ENCODE measurements at places on chromosomes 16 and 17.

- H3K27ac ChIP-seq, result peak overlapping the region; percentile 69
- no peaks in the 10 kb centered on the region for H3K36me3 ChIP-seq
- DNase-seq, result no peak
- H3K4me3 ChIP-seq, result no peak overlapping the region
These were observed 78.8 kb upstream of the GRIN2A start for GRCh38 chr16:10261077-10261476.

DNA sequence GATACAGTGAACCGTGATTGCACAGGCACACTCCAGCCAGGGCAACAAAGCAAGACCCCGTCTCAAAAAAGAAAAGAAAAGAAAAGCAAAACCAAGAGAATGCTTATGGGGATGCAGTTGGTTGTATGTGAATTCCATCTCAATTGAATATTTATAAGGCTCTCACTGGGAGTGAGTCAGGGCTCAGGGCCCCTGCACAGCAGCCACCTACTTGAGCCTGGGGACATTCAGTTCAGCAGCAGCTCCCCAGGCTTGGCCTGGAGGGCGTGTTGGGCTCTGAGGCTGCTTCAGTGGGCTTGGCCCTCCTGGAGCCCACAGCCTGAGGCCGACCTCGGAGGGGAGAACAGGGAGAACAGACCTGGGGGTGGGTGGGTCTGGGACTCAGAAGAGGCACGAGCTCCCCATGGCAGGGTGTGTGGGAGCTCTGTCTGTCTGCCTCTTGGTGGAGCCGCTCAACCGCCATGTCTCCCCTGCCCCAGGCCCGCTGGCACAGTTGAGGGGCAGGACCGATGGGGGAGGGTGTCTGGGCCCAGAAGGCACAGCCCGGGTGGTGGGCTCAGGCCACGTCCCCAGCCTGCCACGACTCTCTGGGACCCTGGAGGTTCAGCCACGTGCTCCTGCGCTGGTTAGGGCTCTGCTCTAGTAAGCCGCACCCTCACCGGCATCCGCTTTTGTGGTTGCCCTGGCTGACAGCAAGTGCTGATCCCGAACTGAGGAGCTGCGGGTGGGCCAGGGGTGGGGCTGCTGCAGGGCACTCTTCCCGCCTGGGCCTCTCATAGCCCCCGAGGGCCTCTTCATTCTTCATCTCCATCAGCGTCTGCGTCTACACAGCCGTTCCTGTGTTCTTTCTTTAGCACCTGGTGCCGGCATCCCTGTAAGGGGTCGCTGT is 24.8 kb downstream of the ZFPM1 start:
- no peak for DNase-seq
- no peaks in the 10 kb centered on the region for H3K27me3 ChIP-seq
- H3K36me3 ChIP-seq, result no peaks in the 10 kb centered on the region
- H3K4me3 ChIP-seq, result no peak overlapping the region
- H3K27ac ChIP-seq, result peak overlapping the region; percentile 71
- H3K4me1 ChIP-seq, result peaks cover 29% of the 10 kb centered on the region

DNA sequence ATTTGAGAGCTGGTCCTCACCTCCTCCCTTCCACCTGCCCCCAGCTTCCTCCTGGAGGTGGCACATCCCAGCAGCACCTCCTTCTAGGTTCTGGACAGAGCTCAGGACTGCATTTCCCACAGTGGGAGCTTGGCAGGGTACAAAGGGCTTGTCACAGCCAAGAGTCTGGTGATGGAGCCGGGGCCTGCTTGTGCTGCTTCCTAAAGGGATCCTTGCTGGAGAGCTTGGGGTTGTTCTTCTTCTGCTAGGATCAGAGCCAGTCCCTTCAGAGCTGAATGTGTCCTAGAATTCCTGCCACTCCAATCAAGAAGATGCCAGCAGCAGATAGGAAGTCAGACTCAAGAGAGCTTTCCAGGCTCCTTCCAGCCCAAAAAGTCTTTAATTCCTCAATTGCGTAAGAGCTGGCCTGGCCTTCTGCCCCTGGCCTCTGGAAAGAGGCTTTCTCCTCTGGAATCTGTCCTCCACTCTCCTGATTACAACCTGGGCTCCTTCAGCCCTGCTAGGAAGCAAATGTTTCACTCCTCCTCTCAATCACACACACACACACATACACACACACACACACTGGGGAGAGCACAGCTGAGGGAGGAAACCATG is 4.4 kb downstream of the CD300E start:
- H3K36me3 ChIP-seq, result no peaks in the 10 kb centered on the region
- no peak for DNase-seq
- H3K27me3 ChIP-seq, result peaks cover 76% of the 10 kb centered on the region
- no peaks in the 10 kb centered on the region for H3K4me1 ChIP-seq

DNA sequence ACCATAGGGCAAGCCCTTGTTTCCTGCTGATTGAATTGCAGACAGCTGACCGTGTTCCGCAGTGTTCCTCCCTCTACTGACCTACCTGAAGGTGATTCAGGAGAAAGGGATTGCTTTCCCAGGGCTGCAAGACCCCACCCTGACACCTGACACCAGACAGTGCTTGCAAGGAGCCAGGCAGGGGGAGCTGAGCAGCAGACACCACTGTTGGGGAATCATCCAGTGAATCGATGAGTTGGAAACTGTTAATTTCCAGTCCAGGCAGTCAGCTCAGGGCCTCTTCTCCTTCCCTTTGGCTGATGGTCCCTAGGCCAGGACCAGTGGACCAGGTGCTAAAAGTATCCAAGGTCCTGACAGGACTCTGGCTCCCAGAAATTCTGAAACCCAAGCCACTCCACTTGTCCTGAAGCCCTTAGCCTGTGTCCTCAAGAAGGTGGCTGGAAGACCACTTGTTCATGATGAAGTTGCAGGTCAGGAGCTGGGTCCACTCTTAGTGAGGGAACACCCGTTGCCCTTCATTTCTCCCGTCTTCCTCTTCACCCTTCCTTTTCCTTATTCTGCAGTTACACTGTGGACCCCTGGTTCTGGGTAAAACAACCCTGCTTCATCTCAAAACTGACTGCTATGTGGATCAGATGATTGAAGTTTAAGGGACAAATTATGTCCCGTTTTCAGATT is 9.5 kb upstream of the UNK start:
- peak overlapping the region; percentile 83 for H3K27ac ChIP-seq
- peaks cover 1% of the 10 kb centered on the region for H3K27me3 ChIP-seq
- peaks cover 30% of the 10 kb centered on the region for H3K4me1 ChIP-seq
- H3K4me3 ChIP-seq, result peak overlapping the region; percentile 8

GRCh38 chr16:53664724-53665345 is 38.8 kb downstream of the RPGRIP1L start:
- no peaks in the 10 kb centered on the region for H3K36me3 ChIP-seq
- H3K4me1 ChIP-seq, result peaks cover 28% of the 10 kb centered on the region
- DNase-seq, result no peak
- H3K27me3 ChIP-seq, result no peaks in the 10 kb centered on the region
- no peak overlapping the region for H3K4me3 ChIP-seq

DNA sequence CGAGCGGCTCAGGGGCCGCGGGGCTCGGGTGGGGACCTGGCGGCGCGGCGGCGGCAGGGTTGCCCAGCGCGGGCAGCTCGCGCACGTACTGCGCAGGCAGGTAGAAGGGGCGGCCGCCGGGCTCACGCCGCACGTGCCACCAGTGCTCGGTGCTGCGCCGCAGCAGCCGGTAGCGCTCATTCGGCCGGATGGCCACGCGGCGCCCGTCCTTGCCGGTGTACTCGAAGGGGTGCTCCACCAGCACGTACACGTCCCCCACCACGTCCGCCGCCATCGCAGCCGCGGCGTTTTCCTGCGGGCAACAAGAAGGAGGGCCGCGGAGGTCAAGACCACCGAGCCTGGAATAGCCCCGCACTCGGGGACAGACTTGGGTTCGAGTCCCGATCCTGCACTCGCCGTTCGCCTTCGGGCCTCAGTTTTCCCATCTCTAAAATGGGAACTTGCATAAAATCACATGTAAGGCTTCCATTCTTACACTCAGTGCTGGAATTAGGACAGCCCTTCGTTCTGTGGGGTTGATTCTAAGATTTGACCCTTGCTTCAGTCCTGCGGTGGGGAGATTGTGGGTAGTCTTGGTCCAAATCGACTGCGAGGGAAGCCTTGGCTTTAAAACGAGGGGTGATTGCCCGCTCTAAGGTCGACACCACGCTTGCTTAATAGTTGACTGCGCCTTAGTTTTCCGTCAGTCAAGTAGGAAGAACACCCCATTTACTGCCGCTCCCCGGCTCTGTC is 2.5 kb downstream of the ARHGAP27 start:
- peak overlapping the region; percentile 86 for H3K27ac ChIP-seq
- peak overlapping the region; percentile 71 for H3K4me3 ChIP-seq
- H3K36me3 ChIP-seq, result peaks cover under 1% of the 10 kb centered on the region
- H3K27me3 ChIP-seq, result peaks cover 70% of the 10 kb centered on the region
- no peak for DNase-seq

Data from mesothelial cell of epicardium (in vitro differentiated cells).